Caudate nucleus (tissue), 63 donors: ENCODE measurements at places on chromosomes 3 and 15.

GRCh38 chr15:30929064-30929669 lies 25.5 kb downstream of the FAN1 start:
- DNase-seq, result no peak

DNA sequence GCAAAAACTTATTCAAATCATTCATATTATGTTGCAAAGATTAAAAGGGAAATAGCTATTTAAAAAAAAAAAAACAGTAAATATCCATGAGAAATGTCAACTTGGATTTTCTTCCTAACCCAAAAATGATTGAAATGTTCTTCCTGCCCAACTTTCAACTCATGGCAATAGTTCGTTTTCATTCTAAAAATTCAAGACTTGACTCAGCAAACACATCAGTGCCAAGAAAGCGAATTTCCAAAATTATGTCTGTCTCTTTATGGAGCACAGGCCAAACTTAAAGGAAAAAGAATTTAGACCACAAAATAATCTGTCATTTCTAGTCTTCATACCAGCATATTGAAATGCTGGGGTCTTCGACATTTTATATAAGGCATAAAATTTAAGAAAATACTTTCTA lies 63.7 kb downstream of the MAGI1 start:
- DNase-seq, result no peak

DNA sequence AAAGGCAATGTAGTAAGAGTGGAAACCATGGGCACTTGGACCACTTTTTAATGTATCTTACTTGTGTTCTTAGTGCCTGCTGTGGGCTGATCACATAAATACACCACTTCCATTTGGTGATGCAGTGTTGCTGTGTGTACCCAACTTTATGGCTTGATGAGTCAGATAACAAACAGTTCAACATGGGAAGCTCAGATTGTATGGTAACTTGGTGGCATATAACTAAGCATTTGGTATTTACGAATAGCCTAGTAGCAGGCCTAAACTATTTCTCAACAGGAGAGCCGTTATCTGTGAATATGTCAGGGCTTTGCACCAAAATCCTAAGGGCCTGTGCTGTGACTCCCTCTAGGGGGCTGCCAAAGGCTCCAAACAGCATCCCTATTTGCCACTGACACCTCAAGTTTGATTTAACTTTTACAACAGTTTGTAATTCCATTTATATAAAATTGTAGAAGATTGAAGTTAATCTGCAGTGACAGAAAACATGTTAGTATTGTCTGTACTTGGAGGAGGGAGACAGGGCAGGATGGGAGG lies 640.4 kb upstream of the CADM2 start:
- DNase-seq, result no peak

- no peak for DNase-seq
Measured at GRCh38 chr15:56774356-56774755, 41.0 kb upstream of the ZNF280D start.
